ENCODE measurements at places on chromosomes 12 and 14.
A peak's percentile ranks its signal among the peaks of the same experiment; 100 is the strongest.

- DNase-seq, result no peak
These were observed 147.5 kb downstream of the KITLG start for GRCh38 chr12:88432531-88433490.

DNA sequence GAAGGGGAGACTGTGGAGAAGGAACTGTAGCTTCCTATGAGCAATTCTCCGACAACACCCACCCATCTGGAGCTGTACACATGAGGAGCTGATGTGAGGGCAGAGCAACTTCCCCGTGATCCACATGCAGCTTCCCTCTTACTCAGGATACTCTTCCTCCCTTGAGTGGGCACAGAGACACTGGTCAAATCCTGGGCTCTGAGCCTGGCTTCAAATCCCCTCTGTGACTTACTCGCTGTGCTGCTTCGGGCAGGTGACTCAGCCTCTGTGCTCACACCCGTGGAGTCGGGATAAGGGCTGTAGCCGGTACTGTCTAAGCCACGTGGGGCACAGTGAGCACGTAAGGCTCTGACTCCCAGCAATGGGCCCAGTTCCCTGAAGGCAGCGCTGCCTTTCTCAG, 31.1 kb downstream of the ZFYVE21 start:
- DNase-seq, result no peak

GRCh38 chr14:98909251-98909944, 362.6 kb downstream of the BCL11B start:
- DNase-seq, result no peak

DNA sequence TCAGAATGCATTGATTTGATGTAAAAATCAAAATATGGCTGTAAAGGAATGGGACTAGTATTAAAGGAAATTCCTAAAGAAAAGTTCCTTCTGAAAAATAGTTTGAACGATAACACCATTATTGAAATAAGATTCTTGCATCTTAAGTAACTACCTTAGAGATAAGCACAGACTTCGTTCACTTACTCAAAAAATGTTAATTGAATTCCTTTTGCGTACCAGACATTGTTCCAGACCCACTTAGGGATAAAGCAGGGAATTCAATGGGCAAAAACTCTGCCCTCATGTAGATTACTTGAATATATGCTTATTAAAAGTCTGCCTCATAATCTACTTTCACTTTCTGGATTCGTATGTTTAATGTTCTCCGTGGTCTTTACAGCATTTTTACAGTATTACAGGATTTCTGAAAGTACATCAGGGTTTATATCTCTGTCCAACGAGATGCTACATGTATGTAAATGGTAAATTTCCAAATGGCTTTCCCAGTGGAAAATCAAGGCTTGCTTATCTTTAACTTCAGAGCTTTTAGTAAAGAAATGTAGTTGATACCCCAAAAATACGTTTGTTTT, 213.7 kb downstream of the GXYLT1 start:
- DNase-seq, result no peak

DNA sequence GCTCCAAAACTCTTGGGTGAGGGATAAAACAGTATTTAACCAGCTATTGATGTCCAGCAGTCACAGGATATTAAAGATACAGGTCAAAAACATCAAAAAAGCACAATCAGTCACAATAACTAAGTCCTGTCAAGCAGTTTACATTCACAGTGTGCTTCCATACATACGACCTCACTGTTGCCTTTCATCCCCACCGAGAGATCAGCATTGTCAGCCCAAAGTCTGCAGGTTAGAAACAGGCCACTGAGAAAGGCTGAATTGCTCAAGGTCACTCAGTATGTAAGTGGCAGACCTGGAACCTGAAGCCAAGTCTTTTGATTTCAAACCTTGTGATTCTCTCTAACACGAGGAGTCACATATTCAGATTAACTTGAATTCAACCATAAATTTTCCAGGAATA, 124.9 kb downstream of the GXYLT1 start:
- no peak for DNase-seq

- DNase-seq, result no peak
These were observed 109.7 kb downstream of the ANO4 start for GRCh38 chr12:100904270-100904669.

- DNase-seq, result peak; percentile 27
These were observed 41.3 kb downstream of the MED13L start for GRCh38 chr12:116236148-116236731.

DNA sequence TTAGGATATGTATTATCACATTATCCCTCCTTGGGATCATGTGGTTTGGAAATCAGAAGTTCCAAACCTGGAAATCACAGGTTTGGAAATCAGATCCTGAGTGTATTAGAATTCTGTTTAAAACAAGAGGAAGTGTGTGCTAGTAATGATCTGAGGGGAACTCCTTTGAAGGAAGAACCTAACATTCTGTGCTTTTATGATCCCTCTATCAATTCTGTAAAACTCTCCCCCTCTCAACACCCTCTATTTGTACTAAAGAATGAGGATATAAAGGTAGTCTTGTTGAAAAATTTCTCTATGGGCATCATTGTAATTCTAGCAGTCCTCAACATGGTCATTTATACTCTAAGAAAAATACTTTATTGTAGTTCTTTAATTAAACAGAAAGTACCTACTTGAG, 97.4 kb downstream of the SRGAP1 start:
- no peak for DNase-seq

- DNase-seq, result no peak
These were observed 17.4 kb upstream of the KLRF1 start for GRCh38 chr12:9809866-9810265.

- peak; percentile 63 for DNase-seq
These were observed 877 bp downstream of the BAG5 start for GRCh38 chr14:103561381-103562178.

DNA sequence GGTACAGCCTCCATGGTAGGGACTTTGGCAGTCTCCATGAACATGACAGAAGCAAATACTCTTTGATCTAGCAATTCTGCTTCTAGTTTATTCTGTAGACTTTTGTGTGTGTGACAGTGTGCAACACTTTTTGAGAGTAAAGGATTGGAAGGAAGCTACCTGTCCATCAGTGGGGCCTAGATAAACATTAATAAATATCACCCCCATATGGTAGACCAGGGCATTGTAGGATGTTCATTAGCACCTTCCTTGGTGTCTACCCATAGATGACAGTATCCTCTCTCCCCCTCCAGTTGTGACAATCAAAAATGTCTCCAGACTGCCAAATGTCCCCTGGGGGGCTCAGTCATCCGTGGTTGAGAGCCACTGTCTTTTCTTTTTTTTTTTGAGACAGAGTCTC, 10.8 kb downstream of the SNRNP35 start:
- DNase-seq, result no peak

- DNase-seq, result no peak
These were observed 1.1 kb upstream of the CDKN3 start for GRCh38 chr14:54395716-54396115.

GRCh38 chr14:65791191-65791981, 378.9 kb downstream of the FUT8 start:
- DNase-seq, result peak; percentile 11

DNA sequence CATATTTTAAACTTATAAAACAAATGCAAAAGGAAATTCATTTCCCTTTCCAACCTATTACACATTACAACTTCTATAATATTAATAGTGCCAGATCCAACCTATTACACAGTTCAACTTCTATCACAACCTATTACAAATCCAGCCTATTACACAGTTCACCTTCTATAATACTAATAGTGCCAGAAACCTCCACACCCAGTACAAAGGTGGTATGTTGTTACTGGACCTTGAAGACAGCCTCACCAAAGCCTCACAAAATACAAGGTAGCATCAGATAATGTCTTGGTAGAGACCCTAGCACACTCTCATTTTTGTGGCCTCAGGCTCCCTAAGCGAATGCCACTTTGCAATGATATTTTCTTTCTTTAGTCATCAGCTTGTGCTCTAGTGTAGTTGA, 68.7 kb upstream of the PELI2 start:
- DNase-seq, result no peak

GRCh38 chr12:49130151-49131050, 794 bp downstream of the TUBA1B start:
- DNase-seq, result peak; percentile 96

DNA sequence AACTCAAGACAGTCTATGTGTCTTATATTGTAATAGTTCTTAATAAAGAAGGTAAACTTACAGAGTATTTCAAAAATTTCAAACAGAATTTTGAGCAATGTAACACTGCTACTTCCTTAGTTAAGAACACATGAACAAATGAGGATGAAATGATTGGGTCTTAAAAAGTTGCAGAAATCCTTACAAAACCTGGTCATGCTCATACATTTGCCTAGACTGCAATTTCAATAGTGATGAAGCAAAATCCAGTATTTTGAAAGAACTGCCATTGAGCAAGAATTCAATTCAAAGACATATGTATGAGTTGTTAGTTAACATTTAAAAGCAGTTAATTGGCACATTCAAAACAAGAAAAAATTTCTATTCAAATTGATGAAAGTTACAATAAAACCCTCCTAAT, 17.8 kb upstream of the HIF1A start:
- DNase-seq, result no peak

GRCh38 chr12:30169839-30170591, 386.3 kb upstream of the TMTC1 start:
- no peak for DNase-seq

GRCh38 chr14:89308232-89308959, 108.6 kb downstream of the FOXN3 start:
- DNase-seq, result no peak

GRCh38 chr12:71641390-71641789, 22.3 kb downstream of the ZFC3H1 start:
- DNase-seq, result no peak

- DNase-seq, result no peak
These were observed 209.4 kb upstream of the PLXNC1 start for GRCh38 chr12:93938931-93939330.

GRCh38 chr12:67428431-67428830, 159.3 kb downstream of the CAND1 start:
- DNase-seq, result no peak

- no peak for DNase-seq
These were observed 159.3 kb downstream of the TTC7B start for GRCh38 chr14:90656973-90657372.

DNA sequence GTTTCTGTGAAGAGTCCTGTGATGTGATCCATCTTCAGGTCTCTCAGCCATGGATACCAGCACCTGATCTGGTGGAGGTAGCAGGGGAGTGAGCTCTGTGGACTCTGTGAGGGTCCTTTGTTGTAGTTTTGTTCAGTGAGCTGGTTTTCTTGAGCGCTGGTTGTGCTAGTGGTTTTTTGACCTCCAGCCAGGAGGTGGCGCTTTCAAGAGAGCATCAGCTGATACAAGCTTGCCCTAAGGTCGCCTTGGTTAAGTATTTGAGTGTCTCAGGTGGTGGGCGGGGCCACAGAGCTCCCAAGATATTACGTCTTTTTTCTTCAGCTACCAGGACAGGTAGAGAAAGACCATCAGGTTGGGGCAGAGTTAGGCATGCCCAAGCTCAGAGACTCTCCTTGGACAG, 139.7 kb downstream of the TTLL5 start:
- peak; percentile 22 for DNase-seq

DNA sequence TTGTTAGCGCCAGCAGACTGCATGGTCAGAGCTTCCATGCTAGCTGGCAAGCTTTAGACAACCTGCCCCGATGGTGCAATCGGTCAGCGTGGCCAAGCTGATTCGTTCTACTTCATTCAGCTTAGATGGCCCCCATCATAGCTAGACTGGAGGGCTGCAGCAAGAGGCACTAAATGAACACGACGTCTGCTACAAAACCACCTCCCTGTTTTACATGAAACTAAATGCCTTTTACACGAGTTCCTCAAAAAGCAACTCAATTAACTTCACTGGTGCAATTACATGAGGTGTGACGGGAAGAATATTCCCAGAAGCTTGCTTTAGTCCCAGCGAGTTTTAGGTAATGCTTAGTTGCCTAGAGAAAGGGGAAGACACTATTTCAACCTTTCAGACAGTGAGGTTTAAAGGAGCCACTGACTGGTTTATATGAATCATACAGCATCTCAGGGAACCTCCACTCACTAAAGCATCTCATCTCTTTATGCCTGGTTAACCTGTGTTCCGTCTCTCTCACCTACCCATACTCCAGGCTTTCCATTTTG, 8.4 kb downstream of the NIN start:
- DNase-seq, result no peak

- DNase-seq, result no peak
These were observed 32.6 kb downstream of the NUAK1 start for GRCh38 chr12:106106061-106106566.

DNA sequence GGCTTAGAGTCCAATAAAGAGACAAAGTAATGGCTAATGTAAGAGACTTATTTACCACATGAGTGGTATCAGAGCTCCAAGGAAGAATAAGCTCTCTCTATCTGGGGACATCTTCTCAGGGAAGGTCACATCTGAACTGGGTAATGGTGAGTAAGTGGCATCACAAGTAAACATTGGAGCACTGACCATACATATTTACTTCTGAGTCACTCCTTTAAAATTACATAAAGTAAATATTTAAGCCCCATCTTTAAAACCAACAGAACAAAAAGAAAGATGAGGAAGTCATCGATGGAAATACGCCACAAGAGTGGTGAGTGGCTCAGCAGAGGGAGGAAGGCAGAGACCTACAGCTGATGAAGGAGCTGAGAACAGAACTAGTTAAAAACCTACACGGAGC, 159.9 kb downstream of the DUSP6 start:
- no peak for DNase-seq

DNA sequence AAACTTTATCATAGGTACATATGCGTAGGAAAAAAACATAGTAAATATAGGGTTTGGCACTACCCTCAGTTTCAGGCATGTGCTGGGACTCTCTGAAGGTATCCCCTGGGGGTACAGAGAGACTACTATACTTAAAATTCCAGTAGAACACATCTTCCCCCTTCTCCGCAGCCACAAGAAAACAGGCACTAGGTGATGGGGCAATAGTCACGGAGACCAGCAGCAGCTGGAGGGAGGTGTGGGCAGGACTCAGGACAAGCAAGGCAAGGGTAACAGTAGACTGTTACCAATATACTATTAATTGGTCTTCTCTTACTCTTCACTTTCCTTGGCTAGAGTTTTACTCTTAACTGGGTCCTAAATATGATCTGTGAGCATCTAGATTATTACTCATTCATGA, 4.6 kb upstream of the PAPOLA start:
- no peak for DNase-seq

Measured in activated CD4-positive, alpha-beta T cell treated with anti-CD3 and anti-CD28 coated beads for 48 hours (primary cell).